ENCODE measurements at places on chromosomes 12 and 14.

DNA sequence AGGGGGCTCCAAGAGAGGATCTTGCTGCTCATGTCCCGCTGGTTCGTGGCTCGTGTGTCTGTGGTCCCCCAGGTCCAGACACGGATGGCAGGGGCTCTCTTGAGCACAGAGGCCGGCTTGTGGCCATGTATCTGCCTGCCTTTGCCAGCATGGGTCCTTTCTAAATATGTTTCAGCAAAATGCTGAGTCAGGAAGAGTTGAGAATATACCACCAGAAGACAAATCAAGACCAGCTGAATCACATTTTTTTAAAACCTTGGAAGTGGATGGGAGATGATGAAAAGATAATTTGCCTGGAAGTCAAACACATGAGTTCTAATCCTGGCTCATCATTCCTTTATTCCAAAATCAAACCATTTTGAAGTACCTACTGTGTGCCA is 58.0 kb downstream of the NUAK1 start:
- no peak for DNase-seq

DNA sequence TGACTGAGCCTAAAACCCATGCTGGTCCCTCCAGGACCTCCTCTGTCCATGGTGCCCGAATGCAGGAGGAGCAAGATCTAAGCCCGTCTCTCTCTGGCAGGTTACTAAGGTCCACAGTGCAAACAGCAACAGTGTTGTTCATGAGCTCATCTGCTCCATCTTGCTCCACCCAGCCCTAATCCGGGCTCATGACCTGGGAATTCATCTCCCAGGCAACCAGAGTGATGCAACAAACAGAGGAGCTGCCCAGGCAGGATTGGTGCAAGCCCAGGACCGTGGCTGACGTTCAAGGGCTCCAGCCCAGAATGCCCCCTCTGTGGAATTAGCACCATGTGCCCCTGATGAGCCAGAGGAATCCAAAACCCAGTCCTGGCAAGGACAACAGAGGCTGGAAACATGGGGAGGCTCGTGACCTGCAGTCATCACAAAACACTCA is 29.9 kb downstream of the HSPB8 start:
- no peak for DNase-seq

GRCh38 chr14:62002642-62003041 is 240.4 kb downstream of the SNAPC1 start:
- no peak for DNase-seq

DNA sequence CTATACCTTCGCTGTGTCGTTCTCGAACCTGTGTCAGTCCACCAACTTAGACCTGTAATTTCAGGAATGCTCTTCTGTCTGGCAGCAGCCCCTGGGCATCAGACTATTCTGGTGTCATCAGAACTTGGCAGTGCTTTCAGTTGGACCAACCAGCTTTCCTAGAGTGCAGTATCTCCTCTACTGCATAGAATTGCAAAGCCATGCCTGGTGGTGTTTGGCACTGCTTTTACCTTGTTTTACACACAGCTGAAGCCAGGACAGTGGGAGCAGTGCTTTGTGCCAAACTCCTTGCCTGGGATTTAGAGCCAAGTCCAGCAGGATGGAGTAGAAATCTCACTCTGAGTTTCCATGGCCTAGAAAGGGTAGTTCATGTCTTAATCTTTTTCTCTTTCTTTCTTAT is 1.5 kb downstream of the FLVCR2 start:
- DNase-seq: no peak

Data from cortex of kidney (tissue), 1 donor.